ENCODE measurements at places on chromosomes 5 and 9.

DNA sequence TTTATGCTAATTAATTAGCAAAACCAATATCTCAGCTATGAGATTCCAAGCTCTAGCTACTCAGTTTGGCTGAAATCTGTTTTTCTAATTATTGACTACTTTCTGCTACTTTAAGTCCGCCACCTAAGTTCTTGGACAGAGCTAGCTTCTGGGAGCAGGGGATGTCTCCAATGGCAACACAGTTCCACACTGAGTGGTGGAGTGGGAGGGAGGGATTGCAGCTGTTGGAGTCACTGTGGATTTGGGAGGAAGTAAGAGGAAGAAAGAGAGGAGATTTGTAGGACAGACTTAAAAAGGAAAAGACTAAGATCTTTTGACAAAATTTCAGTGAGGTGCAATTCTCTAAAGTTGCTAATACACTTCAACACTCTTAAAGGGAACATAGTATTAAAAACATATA is 450.8 kb downstream of the NFIB start:
- no peak for DNase-seq

GRCh38 chr5:180988592-180988991 is at the start of gene BTNL3:
TSS of gene BTNL3 (plus strand) at chr5:180988846. CDS start at chr5:180989029, 183 bp downstream.
- no peak for DNase-seq

DNA sequence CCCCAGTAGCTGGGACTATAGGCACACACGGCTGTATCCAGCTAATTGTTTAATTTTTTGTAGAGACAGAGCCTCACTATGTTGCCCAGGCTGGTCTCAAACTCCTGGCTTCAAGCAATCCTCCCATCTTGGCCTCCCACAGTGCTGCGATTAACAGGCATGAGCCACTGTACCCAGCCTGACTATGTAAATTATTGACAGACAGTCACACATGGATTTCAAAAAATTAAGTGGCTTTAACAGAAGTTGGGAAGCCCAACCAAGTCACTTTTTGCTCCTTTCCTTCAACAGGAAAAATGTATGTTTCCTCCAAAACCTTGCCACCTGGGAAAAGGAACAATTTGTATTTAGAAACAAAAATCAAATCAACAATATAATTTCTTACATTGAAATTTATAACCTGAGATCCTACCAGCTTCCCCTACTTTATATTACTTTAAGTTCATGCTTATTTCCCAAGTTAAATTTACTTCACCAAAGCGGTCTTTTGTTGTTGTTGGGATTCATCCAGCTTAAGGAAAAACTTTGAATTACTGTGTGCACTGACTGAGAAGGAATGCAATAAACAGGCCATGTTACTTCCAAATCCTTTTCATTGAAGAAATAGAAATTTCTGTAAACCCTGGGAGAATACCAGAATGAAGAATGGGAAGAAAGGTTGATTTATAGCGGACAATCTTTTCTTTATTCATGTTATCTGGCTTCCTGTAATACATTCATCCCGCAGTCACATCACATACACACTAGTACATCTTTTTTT is 8.6 kb downstream of the PCA3 start:
- DNase-seq: no peak

DNA sequence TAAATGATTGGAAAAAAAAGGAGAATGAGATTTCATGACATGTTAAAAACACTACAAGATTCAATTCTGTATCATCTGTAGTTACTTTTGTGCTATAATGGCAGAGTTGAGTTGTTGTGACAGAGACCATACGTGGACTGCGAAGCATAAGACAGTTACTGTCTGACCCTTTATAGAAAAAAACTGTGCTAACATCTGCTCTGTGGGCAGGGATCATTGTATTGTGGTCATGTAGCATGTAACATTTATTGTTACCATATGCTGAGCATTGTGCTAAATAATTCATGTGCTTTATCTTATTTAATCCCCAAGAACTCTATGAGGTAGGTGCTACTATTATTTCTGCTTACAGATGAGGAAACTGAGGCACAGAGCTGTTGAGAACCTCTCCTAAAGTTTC is 147.3 kb upstream of the HMHB1 start:
- DNase-seq: no peak

DNA sequence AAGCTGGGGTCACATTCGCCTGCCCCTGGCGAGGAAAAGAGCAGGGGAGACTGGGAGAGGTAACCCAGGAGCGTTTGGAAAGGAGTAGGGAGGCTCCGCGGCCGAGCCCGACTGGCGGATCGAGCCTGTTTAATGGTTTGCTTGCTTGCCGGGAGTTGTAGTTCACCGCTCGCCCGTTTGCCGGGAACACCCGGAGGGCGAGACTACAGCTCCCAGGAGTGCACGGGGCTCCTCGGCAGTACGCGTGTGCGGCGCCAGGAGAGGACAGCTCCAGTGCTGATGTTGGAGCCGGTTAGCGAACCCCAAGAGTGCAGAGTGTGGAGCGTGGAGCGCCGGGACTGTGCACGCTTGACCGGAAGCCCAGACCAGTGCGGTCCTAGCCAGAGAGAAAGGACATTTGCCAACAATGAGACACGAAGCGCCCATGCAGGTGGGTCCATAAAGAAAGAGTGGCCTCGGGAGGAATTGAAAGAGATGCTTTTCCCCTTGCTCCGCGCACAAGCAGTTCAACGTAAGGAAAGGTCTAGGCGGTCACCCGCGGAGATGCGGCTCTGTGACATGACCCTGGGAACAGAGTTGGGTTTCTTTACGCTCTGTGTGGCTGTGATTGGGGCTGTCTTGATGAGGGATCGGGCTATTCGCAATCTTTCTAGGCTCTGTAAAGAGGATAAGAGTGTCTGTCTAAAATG is at the start of gene RAB3C:
RAB3C (plus strand) TSS at position 273 of the 689 bp plus-strand sequence; CDS start at position 407, 134 bp downstream.
- no peak for DNase-seq

All from RKO (cell line).